ENCODE measurements at places on chromosomes 2 and 18.

GRCh38 chr18:47619771-47620448 lies 310.5 kb downstream of the SMAD2 start:
- DNase-seq = no peak

- no peak for DNase-seq
Observed at GRCh38 chr2:79620679-79621078, 107.8 kb downstream of the CTNNA2 start.

DNA sequence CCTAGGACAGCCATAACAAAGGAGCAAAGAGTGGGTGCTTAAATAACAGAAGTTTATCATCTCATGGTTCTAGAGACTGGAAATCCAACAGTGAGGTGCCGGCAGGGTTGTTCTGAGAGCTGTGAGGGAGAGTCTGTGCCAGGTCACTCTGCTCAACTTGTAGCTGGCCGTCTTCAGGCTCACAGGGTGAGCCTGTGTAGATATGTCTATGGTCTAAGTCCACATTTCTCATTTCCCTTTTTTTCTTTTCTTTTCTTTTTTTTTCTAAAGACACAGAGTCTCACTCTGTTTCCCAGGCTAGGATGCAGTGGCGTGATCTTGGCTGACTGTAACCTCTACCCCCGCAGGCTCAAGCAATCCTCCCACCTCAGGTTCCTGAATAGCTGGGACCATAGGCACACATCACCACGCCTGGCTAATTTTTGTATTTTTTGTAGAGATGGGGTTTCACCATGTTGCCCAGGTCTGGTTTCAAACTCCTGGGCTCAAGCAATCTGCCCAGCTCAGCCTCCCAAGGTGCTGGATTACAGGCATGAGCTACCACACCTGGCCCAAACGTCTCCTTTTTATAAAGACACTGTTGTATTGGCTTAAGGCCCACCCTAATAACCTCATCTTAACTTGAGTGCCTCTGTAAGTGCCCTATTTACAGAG lies 142.2 kb downstream of the SP3 start:
- no peak for DNase-seq

DNA sequence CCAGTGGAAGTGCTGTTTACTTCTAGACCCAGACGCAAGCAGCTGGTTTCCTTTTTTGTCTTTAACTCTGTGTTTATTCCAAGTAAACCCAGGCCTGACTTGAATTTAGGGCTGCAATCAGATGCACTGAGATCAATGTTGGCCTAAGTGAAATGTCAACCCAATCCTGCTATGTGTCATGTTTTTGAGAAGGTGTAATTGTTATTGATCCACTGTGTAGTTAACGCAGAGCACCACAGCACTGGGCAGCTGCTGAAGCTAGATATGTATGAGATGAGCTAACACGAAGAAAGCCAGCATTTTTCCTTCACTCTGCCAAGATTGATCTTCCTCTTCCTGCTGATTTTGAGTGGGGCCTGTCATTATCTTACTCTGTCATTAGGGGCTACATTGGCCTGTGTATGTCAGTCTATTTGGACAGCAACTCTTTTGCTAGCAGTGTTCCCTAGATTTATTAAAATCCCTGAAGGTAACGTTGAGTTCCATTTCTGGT lies 18.9 kb upstream of the DLX1 start:
- no peak for DNase-seq

DNA sequence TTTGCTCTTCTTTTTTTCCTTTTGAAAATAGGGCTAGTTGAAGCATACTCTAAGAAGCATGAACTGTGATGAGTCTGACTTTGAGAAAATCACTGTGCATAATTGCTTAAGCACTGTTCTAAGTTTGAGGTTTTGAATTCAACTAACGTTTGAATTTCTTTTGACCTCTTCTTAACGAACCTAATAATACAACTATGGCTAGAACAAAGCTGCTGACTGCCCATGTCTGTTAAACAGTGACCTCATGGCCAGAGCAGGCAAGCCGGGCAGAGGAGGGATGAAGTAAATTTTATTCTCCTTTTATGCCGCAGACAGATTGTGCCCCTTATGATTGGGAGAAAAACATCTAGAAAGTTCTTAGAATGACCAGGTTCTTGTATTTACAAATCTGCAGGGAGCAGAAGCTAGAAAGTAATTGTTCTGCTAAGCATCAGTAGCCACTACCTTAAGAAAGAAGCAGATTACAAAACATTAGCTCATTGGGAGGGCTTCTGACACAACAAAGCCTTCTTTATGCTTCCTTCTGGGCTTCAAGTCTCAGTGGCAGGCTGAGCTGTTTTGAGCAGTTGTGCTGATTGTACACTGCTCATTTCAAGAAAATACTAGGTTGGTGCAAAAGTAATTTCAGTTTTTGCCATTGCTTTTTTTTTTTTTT lies 97.8 kb upstream of the RASGRP3 start:
- DNase-seq = no peak

- no peak for DNase-seq
Observed at GRCh38 chr2:164205347-164205746, 415.9 kb downstream of the GRB14 start.

- DNase-seq = no peak
Observed at GRCh38 chr2:105553538-105554196, 154.8 kb upstream of the FHL2 start.

DNA sequence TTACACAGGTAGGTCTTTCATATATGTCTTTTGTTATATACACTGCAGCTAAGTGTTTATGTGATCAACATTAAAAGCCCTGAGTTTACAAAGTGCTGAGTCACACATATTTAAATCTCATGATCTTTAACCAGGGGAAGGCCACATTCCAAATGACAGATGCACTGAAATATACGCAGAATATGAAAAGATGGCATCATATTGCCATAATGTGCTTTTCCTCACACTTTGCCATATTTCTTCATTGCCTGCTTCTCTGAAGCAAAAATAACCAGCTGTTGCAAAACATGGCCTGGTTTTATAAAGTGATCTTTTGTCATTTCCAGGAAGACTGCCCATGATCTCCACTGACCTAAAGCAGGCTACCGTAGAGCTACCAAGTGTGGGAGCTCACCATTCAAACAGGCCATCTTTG lies 93.5 kb upstream of the MAPRE2 start:
- no peak for DNase-seq

DNA sequence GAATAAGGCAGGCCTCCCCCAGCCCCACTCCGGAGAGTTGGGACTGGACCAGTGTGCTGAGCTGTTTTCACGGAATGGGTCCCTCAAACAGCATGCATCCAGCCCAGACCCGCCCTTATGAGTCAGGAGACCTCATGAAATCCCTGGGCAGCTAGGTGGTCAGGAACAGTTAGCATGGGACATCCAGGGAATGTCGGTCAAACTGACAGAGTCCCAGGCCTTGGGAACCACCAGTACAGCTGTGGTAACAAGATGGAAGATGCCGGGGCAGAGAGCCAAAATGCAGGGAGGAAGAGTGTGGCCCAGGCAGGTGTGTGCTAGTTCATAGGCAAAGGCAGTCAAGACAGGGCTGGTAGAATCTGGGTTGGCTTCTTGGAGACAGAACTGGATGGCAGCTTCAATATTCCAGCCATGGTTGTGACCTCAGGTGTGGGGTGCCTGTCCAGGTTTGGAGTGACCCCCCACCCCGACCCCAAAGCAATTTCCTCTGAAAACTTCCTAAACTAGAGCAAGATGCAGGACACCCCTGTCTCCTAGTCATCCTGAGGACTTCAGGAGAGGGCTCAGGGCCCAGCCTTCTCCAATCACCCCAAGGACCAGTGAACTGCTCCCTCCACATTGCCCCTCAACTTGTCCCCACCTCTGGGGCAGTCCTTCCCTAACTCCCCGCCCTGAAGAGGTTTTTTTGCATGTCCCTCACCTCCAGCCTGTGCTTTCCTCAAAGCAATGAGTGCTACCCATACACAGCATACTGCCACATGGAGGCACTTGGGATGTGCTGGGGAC lies 46.5 kb downstream of the KCNIP3 start:
- DNase-seq = no peak

DNA sequence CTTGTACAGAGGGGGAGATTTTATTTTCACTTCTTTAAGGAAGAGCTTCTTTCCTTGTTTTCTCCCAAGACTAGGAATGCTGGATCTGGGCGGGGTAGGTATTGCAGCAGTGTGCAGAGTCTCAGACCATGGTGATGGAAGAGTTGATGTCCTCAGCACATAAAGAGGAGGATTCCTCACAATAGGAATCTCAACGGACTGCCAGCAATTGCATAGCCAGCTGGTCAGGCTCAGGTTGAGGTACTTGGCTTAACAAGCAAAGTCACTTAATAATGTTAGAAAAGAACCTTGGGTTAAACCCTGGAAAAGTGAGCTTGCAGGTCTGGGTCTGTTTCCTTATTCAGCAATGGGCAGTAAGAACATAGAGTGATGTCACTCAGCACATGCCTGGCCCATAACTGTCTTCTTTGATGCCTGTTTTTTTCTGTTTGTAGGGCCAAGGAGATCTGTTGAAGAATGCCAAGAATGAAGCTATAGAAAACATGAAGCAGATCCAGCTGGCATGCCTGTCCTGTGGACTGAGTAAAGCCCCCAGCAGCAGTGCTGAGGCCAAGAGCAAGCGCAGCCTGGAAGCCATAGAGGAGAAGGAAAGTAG lies 342.1 kb downstream of the PLCL1 start:
- DNase-seq = no peak

DNA sequence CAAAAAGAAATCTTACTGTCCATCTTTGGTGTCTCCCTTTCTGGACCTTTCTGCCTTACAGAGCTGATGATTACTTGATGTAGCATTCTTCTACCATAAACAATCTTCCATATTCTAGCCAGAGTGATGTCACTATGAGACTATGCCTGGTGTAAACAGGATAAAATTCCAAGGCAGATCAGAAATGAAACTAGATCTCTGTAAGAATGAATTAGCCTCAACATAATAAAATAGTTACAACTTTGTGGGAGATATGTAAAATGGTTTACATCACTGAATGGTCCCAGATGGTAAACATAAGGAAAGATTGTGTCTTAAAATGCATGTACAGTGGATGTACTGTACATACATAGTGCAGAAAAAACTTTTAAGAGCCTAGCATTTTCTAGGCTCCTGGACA lies 112.3 kb upstream of the ZNF521 start:
- DNase-seq = no peak

- DNase-seq = no peak
Observed at GRCh38 chr2:102085238-102085637, 57.3 kb upstream of the IL1R1 start.

- DNase-seq = no peak
Observed at GRCh38 chr18:61898640-61899101, 5.9 kb upstream of the RNF152 start.

DNA sequence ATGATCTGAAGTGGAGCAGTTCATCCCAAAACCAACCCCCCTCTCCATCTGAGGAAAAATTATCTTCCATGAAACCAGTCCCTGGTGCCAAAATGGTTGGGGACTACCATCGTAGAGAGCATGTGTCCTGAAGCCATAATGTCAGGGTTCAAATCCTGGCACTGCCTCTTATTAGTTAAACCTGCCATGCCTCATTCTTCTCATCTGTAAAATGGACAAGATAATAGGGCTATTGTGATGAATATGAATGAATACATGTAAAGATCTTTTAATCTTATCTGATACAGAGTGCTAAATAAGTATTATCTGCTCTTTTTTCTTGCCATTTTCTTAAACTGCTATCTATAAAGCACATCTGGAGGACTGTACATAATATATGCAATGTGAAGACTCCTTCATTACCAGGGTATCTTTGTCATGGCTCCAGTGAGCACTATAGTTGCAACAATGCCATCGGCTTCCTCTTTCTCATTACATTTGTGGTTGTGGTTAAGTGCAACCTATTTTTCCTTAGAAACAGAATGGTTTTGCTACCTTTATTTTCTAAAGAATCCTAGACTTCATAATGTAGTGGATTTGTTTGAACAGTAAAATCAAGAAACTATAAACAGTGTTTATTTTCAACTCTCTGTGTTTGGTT lies 27.0 kb downstream of the MFSD6 start:
- no peak for DNase-seq

DNA sequence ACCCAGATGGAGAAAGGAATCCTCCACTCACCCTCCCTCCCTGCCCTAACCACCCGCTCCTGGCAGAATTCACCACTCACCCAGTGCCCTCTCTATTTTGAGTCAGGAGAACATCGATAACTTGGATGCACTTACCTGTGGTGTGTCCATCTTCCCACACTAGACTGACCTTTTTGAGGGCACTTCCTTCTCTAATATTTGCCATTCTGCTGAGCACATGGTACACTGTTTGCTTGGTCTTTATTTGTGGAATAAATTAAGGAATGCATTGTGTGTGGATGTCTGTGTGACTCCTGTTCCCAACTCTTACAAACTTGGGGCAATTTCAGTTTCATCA lies 133.7 kb downstream of the ACKR3 start:
- no peak for DNase-seq

DNA sequence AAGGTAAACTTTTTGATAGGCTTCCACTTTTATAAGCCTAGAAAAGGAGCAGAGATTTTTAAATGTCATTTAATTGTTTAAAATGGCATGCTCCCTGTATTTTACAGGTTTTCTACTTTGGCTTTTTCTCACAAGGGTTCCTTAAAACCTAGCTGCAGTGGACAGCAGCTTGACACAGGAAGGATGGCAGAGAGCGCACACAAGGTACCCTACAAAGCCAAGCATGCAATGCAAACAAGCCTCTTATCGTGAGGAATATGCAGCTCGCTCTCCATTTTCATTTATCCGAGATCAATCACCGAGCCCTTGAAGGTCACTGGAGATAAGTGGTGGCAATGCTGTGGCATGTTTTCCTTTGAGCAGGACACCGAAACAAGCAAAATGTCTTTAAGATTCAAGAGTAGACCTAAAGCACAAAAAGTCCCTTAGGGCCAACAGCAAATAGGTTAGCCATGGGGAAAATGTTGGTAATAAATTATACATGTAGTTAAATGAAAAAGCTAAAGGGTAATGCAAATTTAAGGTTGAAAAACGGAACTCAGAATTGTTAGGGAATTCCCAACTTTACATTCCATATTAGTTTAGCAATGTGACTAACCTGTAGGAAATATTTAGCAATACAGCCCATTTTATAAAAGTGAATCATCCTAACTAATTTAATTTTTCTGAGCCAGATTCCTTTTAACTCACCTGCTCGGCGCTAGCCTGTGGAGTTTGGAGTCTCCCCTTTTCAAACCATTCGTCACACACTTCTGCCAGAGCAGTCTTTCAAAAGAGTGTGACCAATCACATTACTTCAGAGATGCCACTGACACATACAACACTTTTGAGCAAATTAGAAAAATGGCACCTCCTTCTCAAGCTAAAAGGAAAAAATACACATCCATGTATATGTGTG lies 337.9 kb upstream of the PKDCC start:
- no peak for DNase-seq

DNA sequence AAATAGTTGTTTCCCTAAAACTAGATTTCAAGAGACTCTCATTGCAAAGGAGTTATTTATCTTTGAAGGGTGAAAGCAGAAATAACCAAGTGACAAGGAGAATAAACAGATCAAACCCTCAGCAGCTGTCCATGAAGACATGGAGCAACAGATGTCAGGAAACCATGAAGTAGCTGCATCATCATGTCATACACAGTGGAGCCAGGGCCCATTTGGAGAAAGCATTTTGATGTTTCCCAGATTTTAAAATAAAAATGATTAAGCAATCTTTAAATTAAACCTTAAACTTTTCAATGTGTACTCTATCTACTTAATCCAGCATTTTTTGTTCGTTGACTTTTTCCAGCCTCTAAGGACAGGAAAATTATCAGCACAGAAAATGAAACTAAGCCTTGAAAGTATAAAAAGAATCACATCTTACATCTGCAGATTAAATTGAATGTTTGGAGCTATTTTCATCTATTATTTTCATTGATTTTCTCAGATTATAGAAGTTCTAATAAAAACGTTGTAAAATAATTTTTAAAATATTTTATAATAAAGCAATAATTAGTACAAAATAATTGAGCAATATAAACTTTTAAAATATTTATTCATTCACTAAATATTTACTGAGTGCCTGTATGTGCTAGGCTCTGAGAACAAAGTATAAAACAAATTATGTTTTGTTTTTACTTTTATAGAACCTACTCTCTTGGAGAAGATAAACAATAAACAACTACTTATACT lies 860.1 kb downstream of the BCL11A start:
- no peak for DNase-seq

All from Panc1 (cell line).